ENCODE measurements at places on chromosomes 11 and 22.

- DNase-seq: no peak
Measured at GRCh38 chr22:20810645-20811044, 36.7 kb downstream of the SERPIND1 start.

GRCh38 chr11:128301756-128302155, 285.6 kb downstream of the ETS1 start:
- DNase-seq: no peak

GRCh38 chr11:117908109-117908895, 20.9 kb downstream of the TMPRSS13 start:
- no peak for DNase-seq

DNA sequence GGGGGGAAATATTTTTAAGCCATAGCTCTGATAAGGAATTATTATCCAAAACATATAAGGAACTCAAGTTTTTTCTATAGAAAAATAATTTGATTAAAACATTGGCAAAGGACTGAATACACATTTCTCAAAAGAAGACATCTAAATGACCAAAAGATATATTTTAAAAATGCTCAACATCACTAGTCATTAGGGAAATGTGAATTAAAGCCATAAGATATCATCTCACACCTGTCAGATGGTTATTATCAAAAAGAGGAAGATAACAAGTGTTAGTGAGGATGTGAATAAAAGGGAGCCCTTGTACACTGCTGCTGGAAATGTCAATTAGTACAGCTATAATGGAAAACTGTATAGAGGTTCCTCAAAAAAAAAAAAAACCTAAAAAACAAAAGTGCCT, 425.0 kb downstream of the DYNC2H1 start:
- no peak for DNase-seq

DNA sequence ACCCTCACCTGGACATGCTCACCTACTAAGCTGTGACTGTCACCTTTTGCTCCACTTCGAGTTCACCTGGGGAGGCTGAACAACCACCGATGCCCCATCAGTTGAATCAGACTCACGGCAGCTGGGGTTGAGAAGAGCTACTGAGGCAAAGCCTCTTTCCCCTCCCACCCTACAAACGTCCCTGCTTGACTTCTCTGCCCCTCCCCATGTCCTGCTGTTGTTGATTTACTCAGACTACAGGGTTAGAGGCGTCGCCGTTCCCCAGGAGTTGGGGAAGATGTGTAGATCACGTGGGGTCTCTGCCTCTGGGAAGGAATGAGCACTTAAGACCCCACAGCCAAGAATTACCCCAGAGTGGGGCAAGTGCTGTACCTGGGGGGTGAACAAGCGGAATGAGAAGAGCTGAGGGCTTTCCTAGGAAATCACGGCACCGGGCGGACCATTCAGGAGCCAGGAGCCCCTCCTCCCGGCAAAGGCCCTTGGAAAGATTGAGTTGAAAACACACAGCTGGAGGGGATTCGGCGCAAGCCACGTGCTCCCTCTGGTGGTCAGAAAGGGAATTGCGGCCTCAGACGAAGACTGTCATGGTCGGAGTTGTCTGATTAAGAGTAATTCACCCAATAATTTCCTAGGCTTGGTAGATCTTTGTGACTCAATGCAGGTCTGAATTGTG, 7.0 kb downstream of the FXYD2 start:
- peak; percentile 84 for DNase-seq

DNA sequence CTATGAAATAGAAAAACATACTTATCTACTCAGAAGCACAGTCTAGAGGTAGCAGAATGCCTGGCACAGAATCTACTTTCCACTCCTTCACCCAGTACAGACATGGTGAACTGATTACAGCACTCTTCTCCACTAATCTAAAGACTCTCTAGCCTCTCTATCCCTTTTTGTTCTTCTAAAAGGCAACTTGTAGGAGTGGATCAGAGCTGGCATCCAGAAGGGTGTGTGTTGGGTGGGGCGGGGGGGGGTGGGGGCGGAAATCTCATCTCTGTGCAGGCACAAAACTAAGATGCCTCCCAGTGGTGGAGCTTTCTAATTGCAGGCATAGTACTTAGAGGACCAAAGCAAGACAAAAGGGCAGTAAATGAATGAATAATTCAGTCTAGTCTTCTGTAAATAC, 11.5 kb upstream of the EMID1 start:
- no peak for DNase-seq

GRCh38 chr11:87545858-87546257, 508.1 kb downstream of the TMEM135 start:
- DNase-seq: no peak

DNA sequence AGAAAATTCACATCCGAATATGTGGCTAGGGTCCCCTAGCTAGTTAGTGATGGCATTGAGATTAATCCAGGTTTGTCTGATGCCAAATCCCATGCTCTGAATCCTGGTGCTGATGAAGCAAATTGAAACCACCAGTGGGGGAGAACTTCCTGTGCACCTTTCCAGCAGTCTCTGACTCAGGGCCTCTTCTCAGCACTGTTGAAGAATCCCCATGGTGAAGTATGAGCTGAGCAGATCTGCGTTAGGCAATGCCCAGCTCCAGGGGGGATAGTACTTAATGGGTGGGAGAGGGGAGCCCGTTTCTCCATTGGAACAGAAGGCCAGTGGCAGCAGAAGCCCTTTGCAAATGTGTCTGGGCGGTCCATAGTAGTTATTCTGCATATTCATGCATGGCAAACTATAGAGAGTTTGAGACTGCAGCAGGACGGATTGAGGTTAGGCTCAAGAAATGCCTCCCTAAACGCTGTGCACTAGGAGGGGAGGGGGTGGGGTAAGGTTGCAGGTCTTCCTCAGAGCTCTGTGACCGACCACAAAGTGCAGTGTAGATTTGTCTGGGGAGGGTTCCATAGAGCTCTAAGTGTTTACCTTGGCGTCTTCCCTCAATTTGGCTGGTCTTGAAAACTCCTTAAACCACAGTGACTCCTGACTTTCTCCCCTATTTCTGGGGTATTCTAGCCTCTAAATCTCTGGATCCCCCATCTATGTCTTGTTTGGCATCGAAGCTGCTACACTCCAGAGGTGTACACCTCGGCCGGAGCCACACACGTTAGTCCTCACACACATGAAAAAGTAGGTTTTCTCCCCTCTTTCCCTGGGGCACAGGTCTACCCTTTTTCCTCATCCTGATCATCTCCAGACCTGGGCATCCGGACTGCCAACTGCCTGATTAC, 4.8 kb downstream of the POU2F3 start:
- DNase-seq: no peak

DNA sequence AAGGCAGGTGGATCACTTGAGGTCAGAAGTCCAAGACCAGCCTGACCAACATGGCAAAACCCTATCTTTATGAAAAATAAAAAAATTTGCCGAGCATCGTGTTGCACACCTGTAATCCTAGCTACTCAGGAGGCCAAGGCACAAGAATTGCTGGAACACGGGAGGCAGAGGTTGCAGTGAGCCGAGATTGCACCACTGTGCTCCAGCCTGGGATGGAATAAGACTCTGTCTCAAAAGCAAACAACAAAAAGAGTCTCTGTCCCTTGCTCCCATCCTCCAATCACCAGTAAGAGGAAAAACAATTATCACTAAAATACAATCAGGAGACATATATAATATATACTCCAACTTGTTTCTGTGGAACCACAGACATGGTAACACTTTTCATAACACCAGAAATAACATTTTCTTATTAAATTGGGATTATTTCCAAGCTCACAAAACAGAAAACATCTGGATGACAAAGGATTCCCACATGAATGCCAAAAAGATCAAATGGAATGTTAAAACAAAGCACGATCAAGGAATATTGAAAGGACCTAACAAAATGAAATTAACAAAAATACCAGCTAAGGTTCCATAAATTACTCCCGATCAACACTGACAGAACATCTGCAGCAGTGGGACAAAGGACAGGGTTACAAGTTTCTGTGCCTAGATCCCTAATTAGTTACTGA, 15.2 kb downstream of the FCHSD2 start:
- no peak for DNase-seq

- DNase-seq: no peak
Measured at GRCh38 chr22:45580726-45581381, 78.2 kb downstream of the FBLN1 start.

- DNase-seq: no peak
Measured at GRCh38 chr22:42595434-42595833, 19.2 kb downstream of the POLDIP3 start.

GRCh38 chr11:93606721-93607120, 54.8 kb upstream of the CEP295 start:
- no peak for DNase-seq

- peak; percentile 4 for DNase-seq
Measured at GRCh38 chr11:114738954-114739353, 60.6 kb downstream of the NXPE2 start.

- no peak for DNase-seq
Measured at GRCh38 chr11:57069942-57070341, 81.2 kb downstream of the OR5AK2 start.

- DNase-seq: no peak
Measured at GRCh38 chr11:110174645-110175310, 81.6 kb downstream of the ZC3H12C start.

DNA sequence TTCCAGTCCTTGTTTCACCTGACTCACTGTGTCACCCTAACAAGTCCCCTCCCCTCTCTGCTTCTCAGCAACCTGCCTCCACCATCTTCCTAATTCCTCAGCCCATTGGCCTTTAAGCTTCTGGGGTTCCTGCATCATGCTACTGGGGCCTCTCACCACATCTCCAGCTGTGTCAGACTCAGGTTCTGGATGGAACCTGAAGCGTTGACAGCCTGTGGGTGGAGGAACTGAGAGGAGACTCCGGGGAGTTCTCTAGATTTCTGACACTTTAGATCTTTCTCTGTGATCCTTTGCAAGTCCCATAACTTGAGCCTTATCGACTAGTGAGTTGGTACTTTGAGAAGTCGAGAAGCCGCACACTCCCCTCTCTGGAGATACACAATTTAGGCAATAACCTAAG, 11.6 kb upstream of the SLC5A1 start:
- no peak for DNase-seq

DNA sequence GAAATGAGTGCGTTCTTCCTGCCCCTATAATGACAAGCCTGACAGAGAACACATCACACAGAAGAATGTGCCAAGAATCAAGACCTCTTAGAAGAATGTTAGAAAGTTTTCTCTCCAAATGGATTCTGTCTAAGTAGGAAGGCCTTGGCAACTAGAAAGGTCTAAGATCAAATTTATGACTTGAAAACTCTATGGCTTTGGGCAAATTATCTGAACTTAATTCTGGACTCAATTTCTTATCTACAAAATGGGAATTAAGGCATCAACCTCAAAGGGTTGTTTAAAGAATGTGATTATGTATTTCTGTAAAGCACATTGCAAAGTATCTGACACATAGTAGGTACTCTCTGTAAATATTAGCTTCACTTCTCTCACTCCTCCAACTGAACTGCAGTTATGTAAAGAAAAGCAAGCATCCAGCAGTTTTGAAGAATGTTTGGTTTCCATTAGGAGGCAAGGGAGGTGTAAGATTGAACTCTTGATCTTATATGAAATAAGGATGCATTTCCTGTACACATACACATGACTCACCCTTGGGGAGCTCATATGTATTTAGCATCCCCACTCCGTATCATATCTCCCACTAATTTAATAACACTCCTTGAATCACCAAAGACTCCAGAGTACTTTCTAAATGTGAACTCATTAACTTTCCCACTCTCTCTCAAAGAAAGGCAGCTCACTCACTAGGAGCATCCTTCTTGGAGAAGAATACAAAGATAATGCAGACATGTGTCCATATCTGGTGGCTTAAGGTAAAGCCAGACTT, 77.6 kb downstream of the ETS1 start:
- no peak for DNase-seq

- DNase-seq: no peak
Measured at GRCh38 chr22:28230671-28231070, 311.6 kb upstream of the PITPNB start.

DNA sequence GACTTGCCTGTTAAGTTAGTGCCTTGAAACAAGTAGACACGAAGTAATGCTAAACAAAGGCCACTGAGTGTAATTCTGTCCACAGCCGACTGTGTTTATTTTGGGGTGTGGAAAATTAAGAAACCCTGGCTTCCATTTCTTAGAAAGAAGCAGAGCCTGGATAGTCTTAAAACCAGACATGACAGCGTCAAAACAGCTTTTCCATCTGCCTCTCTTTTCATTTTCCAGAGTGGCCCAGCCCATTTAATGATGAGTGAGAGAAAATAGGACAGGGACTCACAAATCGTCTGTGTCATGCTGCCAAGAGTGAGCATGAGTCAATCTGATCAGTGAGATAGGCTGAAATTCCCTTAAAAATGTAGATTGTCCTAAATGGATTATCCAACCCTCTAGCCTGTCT, 485.9 kb downstream of the JRKL start:
- DNase-seq: no peak
